ENCODE measurements at places on chromosomes 4 and X.

- no peak for DNase-seq
Observed at GRCh38 chrX:72392042-72392441, 86.3 kb upstream of the CITED1 start.

DNA sequence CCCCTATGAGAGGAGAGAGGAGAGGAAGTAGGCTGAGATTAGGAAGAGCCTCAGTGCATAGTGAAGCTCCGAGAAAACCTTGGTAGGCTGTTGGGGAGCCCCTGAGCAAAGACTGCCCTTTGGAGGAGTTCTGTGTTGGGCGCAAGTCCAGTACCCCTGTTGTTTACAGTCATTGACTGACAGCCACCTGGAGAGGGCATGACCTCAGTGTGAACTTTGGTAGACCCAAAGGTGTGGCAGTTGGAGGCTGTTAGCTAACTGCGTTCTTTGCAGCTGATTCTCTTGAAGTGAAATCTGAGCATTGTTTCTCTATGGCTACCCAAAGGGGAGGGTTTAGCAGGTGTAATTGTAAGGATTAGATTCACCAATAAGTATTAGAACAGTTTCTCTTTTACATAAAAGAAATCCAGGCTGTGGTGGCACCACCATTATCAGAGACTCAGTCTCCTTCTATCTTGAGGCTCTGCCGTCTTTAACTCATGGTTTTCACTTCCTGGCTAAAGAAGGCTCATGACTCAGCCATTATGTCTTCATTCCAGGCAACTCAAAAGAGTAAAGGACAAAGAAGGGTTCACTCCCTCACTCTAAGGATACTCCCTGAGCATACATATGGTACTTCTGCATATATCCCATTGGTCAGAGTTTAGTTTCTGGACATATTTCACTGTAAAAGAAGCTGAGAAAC, 33.4 kb downstream of the ANXA3 start:
- no peak for DNase-seq

DNA sequence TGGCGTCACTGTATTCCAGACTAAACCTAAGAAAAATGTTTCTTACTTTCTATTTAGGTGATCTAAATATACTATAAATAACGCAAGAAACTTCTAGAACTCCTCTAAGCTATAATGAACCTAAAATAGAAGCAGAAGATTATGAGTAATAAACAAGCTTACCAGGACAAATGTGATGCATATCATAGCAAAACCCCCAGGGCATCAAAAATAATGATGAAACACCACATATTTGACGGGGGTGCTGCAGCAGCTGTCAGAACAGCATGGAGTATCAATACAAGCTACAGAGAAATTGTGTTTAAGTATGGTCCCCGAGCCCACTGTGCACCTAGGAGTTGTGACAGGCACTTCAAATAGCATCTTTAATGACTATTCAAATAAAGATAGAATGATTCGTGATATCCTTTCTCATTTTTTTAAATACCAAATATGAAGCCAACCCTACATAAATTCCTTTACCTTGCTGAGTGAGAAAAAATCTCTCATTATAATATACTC, 337.3 kb downstream of the CENPC start:
- DNase-seq = no peak

DNA sequence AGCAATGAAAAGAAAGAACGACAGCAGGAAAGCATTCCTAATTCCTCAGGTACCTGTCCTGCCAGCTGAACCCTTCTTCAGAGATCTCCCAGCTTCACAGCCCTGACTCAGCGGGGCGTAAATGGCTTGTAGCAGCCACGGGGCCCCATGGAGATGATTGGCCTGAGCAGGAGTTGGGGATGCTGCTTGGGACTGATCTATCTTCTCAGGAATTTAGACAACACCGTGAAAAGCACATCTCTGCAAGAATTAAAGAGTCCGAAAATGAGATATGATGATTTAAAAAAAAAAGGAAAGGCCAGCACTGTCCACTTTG, 22.5 kb upstream of the SLC25A4 start:
- DNase-seq = no peak

DNA sequence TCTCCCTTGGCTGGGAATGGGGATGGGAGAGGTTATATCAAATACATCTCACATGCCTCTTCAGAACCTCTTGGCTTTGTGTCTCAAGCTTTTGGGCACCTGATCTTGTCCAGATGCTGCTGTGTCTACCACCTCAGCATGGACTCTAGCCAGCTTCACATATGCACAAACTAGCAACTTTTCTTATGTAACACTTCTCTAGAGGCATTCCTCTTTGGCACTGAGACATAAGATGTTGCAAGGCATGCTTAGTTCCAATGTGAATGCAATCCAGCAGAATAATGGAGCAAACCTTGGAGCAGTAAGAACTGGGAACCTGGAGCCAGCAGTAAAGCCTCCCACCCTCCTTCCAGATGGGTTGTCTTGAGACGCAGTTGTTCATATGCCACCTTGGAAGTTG, 113.4 kb upstream of the TMEM47 start:
- peak; percentile 9 for DNase-seq

- no peak for DNase-seq
Observed at GRCh38 chr4:137656661-137657060, 124.4 kb upstream of the PCDH18 start.

DNA sequence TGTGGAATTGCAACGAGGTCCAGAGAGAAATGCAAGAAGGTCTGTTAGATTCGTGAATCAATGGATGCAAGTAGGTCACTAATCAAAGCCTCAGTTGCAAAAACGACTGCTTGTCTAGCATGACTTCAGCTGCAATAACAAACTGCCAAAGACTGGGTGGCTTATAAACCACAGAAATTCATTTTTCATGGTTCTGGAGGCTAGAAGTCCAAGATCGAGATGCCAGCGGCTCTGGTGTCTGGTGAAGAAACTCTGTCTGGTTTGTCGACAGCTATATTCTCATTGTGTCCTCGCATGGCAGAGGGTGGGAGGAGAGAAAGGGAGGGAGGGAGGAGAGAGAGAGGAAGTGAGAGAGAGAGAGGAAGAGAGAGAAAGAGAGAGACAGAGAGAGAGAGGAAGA, 114.7 kb downstream of the MXRA5 start:
- DNase-seq = no peak

- no peak for DNase-seq
Observed at GRCh38 chr4:105451346-105451745, 22.5 kb downstream of the PPA2 start.

- peak; percentile 88 for DNase-seq
Observed at GRCh38 chr4:57043347-57044251, 64.9 kb downstream of the POLR2B start.

Measured in fibroblast of skin of left biceps (primary cell).